ENCODE measurements at places on chromosomes 3 and 15.

DNA sequence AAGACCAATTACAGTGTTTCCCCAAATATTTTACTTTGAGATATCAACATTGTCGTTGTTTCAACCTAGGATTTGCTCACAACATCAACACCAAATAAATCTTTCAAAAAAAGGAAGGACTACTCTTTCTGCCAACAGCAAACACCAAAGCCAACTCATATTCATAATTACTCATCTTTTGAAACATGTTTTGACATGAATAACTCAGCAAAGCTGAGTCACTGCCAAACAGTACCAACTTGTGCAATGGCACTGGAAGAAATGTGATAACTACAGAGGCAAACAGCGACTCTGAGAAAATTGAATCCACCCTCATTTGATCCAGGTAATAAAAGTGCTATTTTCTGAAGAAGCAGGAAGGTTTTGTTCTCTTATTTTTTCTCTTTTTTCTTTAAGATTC, 67.2 kb downstream of the PEX5L start:
- DNase-seq, result no peak

GRCh38 chr3:177597311-177598096, 400.2 kb upstream of the TBL1XR1 start:
- DNase-seq, result peak; percentile 77

DNA sequence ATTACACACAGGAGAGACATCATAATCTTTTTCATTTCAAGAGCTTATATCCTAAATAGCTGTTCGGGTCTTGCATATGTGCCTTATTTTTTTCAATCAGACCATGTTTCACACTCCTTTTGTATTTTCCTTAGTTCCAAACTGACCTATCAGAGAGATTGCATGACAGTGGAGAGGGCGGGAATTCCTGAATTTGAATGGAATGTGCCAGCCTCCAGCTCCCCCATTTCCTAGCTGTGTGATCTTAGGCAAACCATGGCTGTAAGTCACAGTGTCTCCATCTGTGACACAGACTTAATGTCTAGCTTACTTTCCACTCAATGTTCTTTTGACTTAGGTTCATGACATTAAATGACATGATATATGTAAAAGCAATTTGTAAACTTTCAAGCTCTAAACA, 62.0 kb upstream of the CSTA start:
- DNase-seq, result no peak

GRCh38 chr3:113132571-113132996, 78.8 kb upstream of the BOC start:
- DNase-seq, result no peak

DNA sequence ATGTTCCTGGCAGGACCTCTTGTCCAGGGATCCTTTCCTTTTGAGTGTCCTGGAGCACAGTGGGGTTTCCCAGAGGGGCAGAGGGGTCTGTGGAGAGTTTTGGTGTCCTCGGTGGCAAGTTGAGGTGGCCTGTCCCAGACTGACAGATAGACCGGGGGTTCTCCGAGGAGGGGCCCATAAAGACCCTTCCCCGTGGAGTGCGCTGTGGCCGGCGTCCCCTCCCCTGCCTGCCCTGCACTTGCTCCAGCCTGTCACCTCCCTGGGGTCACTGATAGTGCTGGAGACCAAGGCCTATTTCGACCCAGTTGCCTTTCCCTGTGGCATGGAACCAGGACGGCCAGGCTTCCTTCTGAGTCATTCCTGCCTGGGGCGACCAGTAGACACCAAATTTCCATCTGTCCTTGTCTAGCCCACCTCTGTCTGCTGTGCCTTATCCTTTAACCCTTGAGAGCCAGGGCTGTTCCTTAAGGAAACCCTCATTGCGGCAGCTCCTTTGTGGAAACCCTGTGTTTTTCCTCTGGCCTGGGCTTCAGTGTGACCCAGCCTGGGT, 2.9 kb downstream of the MUC4 start:
- no peak for DNase-seq

GRCh38 chr15:46892621-46893160, 824.6 kb upstream of the SEMA6D start:
- no peak for DNase-seq

DNA sequence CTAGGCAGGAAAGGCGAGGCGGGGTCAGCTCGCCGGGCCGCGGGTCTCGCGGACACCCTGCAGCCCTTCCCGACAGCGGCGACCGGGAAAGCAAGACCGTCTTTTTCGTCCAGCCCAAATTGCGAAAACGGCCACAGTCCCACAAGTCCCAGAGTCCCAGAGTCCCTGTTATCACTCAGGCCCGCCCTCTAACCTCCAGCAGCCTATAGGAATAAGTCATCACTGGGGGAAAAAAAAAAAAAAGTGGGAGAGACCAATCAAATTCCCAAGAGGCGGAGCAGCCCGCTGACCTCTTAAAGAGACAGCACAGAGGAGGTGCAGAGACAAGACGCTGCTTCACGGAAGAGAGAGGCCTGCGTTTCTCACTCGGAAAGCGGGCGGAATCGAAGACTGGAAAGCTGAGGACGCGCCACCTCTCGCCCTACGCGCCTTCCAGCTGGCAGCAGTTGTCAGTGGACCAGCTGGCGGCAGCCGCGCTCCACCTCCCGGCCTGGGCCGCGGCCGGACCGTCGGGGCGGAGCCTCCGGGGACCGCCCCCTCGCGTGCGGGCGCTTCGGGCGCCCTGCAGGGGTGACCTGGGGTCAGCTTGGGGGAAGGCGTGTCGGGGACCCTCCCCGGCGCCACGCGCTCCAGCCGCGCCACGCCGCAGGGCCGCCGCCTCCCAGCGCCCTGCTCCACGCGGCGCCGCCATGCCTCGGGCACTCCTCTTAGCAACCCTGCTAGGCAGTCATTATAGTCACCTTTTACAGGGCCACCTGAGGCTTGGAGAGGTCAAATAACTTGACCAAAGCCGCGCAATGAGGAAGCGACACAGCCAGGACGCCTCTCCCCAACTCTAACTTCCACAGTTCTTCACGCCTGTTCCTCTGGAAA, at the start of gene TPRA1:
Gene TPRA1, minus strand, starts transcription at position 141 of the 873 bp plus-strand sequence. CDS start 10,587 bp downstream, outside the sequence.
- DNase-seq, result peak; percentile 95

GRCh38 chr3:42662037-42662812, 8.7 kb downstream of the ZBTB47 start:
- DNase-seq, result no peak

- DNase-seq, result no peak
Measured at GRCh38 chr3:66817951-66818557, 180.1 kb upstream of the KBTBD8 start.

DNA sequence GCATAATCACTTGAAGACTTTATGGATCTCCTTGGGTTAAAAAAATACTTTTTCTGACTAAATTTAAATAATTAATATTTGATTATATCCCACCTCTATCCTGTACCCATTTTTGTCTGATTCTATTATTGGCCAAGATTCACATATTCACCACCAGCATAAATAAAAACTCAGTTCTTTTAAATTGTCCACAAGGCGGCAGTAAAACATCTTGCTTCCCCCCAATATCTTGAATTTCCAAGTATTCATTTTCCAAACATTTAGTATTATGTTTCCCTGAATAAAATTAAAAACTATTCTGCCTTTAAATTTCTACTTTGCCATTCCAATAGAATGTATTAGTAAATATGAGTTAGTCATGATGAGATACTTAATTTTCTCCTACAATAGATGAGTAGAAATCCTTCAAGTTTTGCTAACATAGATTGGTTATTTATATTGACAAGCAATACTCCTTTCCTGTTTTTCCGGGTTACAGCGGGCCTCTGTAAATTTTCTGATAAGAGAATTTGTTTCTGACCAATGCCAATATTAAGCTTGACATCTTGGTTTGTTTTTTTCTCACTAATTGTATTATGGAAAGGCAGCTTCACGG, 218.7 kb upstream of the MDFIC2 start:
- no peak for DNase-seq

GRCh38 chr15:77832874-77833273, 200.2 kb upstream of the LINGO1 start:
- DNase-seq, result no peak

DNA sequence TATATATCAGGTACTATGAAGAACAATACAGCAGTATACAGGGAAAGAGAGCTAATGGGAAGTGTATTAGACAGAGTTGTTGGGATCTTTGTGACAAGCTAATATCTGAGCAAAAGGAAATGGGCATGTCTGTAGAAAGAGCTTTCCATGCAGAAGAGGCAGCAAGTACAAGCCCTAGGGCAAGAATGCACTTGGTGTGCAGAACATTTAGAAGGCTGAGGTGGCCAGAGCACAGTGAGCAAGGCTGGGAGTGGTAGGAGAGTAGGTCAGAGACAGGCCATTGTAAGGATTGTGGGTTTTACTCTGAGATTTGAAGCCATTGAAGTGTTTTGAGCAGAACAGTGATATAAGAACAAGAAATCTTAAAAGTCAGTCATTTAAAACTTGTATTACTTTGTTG, 353.9 kb upstream of the TGFBR2 start:
- DNase-seq, result no peak

- no peak for DNase-seq
Measured at GRCh38 chr15:41927536-41927935, 33.7 kb upstream of the SPTBN5 start.

DNA sequence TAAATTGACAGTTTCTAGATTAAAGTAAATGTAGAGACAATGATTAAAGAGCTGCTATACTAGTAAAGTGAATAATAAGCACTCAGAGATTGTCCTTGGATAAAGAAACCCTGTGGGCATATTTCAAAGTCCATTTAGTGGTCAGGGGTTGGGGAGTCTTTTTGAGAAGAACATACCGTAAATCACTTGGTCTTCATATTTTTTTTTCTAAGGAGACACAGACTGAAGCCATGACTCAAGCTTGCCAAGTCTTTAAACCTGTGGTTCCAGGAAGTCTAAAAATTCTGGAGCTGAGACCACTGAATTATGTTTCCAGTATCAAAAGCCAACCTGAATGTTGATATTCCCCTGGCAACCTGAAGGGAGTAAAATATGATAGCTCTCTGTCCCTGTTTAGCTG, 171.0 kb downstream of the TPRG1 start:
- no peak for DNase-seq

DNA sequence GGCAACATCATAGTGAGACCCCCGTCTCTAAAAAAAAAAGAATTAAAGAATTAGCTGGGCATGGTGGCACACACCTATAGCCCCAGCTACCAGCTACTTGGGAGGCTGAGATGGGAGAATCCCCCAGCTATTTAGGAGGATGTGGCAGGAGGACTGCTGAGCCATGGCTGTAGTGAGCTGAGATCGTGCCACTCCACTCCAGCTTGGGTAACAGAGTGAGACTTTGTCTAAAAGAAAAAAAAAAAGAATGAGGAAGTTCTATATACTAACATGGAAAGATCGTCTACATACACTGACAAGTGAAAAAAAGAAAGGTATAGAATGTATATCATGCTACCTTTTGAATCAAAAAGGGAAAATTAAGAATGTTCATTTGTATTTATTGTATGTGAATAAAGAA, 83.9 kb upstream of the CDAN1 start:
- DNase-seq, result no peak

DNA sequence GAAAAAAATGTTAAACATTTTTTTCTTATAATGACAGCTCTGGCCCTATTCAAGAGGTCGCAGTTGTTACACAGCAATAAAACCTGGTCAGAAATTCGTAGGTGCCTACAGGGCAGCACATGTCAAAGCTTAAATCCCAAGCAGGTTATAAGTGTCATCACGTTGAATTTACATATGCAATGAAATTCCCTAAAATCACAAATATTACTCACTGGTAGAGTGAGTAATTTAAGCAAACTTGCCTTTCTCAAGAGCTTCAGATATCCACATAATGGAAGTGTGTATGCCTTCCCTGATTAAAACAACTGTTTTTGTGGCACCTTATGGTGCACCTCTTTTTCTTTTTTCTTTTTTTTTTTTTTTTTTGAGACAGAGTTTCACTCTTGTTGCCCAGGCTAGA, 90.7 kb upstream of the FNDC3B start:
- DNase-seq, result no peak

GRCh38 chr3:169969174-169970095, 2.8 kb downstream of the SEC62 start:
- DNase-seq, result no peak

- no peak for DNase-seq
Measured at GRCh38 chr3:170368921-170369320, 11.4 kb downstream of the SKIL start.

- no peak for DNase-seq
Measured at GRCh38 chr3:159831466-159831865, 157.2 kb upstream of the IL12A start.

DNA sequence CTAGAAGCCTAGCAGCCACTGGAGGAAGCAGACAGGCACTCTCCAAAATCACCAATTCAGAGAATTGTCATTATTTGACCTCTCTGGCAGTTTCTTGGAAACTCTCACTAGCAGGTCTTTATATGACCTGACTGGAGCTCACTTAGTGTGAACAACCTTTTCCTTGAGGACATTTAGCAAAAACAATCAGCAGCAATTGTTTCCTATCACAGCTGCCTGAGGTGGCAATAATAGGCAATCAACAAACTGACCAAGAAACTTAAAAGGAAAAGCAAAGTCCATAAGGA, 162.4 kb upstream of the STT3B start:
- peak; percentile 46 for DNase-seq

All from activated CD4-positive, alpha-beta T cell treated with anti-CD3 and anti-CD28 coated beads, Interleukin-2, amount 10 ng/mL, durations not matched to agents 24 days and 14 days (primary cell).